NCI-H2081 (cell line): ENCODE measurements at places on chromosomes 4 and X.

- no peak for DNase-seq
Observed at GRCh38 chrX:7889680-7890079, 37.5 kb downstream of the PNPLA4 start.

DNA sequence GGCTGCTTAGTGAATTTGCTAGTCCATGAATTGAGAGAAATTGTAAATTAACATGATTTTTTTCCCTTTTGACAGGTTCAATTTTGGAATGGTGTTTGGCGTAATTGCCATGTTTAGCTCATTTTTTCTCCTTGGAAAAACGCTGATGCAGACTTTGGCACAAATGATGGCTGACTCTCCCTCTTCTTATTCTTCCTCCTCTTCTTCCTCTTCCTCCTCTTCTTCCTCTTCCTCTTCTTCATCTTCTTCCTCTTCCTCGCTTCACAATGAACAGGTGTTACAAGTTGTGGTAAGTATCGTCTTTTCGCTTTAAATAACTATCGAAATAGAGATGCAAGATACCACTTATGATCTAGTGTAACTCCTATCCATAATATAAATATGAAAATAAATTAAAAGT, 5.7 kb downstream of the MBTPS2 start:
- DNase-seq = no peak

- no peak for DNase-seq
Observed at GRCh38 chr4:75726577-75726976, 2.2 kb downstream of the USO1 start.

- DNase-seq = no peak
Observed at GRCh38 chr4:126306152-126306869, 991.6 kb downstream of the FAT4 start.

DNA sequence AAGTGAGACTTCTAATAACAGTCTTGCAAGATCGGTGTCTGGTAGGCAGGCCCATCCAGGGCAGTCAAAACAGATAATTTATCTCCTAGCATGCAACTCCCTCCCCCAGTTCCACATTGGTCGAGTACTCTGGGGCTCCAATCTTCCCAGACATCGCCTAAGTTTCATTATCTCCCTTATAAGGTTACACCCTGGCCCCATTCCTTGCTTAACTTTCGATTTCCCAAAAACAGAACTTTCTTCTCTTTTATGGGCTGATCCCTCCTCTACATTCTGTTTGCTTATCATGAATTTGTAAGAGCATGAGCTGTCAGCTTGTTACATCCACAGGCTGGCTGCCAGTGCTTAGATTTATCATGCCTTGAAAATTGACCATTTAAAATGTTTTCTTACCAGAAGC, 471.3 kb downstream of the TECRL start:
- DNase-seq = no peak

DNA sequence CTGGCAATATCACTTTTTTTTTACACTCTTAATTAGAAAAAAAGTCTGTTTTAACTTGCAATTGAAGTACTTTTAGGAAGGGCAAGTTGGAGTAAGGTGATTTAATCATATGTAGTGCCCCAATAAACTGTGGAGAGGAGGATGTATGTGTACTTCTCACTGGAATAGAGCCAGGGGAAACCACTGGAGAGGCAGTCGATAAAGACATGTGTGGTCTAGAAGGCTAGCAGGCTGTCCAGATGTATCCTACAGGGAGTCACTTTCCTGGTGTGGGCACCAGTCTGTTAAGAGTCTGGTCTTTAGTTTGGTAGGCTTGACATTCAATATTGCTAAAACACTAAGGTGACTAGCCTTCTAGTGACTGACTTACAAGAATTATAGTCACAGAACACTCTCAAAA, 9.6 kb upstream of the SGMS2 start:
- no peak for DNase-seq

DNA sequence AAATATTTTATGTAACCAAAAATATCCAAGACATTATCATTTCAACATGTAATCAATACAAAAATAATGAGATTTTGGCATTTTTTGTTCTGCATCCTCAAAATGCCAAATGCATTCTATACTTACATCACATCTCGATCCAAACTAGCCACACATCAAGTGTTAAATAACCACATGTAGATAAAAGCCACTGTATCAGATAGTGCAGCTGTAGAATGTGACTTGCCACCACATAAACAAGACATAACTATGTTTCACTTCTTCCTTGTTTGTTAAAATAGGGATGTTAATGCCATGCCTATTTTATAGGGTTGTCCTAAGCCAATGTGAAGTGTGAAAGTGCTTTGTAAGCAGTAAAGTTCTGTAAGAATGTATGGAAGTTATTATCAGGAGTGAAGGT, 20.9 kb downstream of the INTS6L start:
- no peak for DNase-seq
